ENCODE measurements at places on chromosomes 2 and 18. TPM values are rescaled to one million over a fixed set of nuclear protein-coding genes. Genes with fewer than 3 reads are reported as not detected.
A peak's percentile ranks its signal among the peaks of the same experiment; 100 is the strongest.

DNA sequence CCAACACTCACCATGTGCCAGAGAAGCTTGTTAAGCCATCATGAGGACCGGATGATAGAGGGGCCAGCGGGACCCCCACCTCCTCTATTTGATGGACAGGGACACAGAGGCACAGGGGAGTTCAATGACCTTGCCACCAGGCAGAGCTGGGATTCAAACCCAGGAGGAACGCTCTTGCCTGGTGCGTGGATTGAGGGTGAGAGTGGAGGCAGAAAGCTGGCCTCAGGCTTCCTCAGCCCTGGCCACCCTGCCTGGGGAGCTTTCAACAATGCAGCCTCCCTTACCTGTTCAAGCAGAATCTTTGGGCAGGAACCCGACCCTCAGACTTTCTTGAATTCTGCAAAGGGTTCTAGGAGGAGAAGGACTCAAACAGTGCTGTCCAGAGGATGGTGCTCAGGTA lies 39.9 kb upstream of the MAL start:
- H3K4me1 ChIP-seq = no peaks in the 10 kb centered on the region
- DNase-seq = no peak
- H3K4me3 ChIP-seq = no peak overlapping the region
- H3K36me3 ChIP-seq = no peaks in the 10 kb centered on the region
- peaks cover 21% of the 10 kb centered on the region for H3K27me3 ChIP-seq
- H3K27ac ChIP-seq = no peak overlapping the region

DNA sequence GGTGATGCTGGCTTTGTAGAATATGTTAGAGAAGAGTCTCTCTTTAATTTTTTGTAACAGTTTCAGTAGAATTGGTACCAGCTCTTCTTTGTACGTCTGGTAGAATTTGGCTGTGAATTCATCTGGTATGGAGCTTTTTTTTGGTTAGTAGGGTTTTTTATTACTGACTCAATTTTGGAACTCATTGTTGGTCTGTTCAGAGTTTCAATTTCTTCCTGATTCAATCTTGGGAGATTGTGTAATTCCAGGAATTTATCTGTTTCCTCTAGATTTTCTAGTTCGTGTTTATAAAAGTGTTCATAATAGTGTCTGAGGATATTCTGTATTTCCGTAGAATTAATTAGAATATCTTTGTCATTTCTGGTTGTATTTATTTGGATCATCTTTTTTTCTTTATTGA lies 943.5 kb downstream of the TRIB2 start:
- H3K27ac ChIP-seq = peak overlapping the region; percentile 7
- H3K27me3 ChIP-seq = no peaks in the 10 kb centered on the region
- DNase-seq = peak; percentile 19
- H3K4me1 ChIP-seq = peaks cover 28% of the 10 kb centered on the region
- no peaks in the 10 kb centered on the region for H3K36me3 ChIP-seq
- H3K4me3 ChIP-seq = no peak overlapping the region

DNA sequence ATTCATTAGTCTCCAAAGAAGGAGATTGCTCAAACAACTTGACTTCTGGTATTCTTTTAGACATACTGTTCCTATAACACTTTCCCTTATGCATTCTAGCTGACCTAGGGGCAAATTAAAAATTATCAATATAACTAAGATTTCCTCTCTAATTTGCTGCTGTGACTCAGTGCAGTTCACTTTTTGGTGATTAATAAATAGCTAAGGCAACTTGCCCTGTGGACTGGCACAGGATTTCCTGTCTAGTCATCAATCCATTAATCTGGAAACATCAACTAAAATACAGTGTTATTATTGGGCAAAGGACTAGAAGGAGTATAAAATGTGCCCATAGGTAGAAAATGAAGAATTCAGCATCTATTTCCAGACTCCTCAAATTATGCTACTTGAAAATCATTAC lies 83.5 kb upstream of the SERPINE2 start:
- H3K4me1 ChIP-seq = peaks cover 25% of the 10 kb centered on the region
- no peak overlapping the region for H3K27ac ChIP-seq
- no peaks in the 10 kb centered on the region for H3K36me3 ChIP-seq
- peak; percentile 56 for DNase-seq
- H3K4me3 ChIP-seq = no peak overlapping the region
- H3K27me3 ChIP-seq = no peaks in the 10 kb centered on the region

- peaks cover 12% of the 10 kb centered on the region for H3K4me1 ChIP-seq
- no peak overlapping the region for H3K27ac ChIP-seq
- no peak for DNase-seq
- H3K27me3 ChIP-seq = no peaks in the 10 kb centered on the region
- no peaks in the 10 kb centered on the region for H3K36me3 ChIP-seq
Measured at GRCh38 chr18:22322243-22322691, 95.4 kb downstream of the CTAGE1 start.

Gene UGT1A5
- not detected for total RNA-seq

- H3K36me3 ChIP-seq = no peaks in the 10 kb centered on the region
- H3K4me3 ChIP-seq = no peak overlapping the region
- no peaks in the 10 kb centered on the region for H3K4me1 ChIP-seq
- peak; percentile 84 for DNase-seq
- no peak overlapping the region for H3K27ac ChIP-seq
- H3K27me3 ChIP-seq = no peaks in the 10 kb centered on the region
Measured at GRCh38 chr18:56869189-56869777, 218.1 kb downstream of the WDR7 start.

Gene MC5R
- not detected for total RNA-seq

GRCh38 chr18:34867520-34867919 lies 157.4 kb downstream of the DTNA start:
- H3K4me1 ChIP-seq = no peaks in the 10 kb centered on the region
- H3K4me3 ChIP-seq = no peak overlapping the region
- H3K27ac ChIP-seq = no peak overlapping the region

Gene UNC80
- not detected for total RNA-seq

GRCh38 chr18:43919551-43919950 lies 642.3 kb upstream of the SYT4 start:
- no peak for DNase-seq
- no peaks in the 10 kb centered on the region for H3K27me3 ChIP-seq
- no peak overlapping the region for H3K27ac ChIP-seq
- no peaks in the 10 kb centered on the region for H3K4me1 ChIP-seq
- H3K36me3 ChIP-seq = no peaks in the 10 kb centered on the region
- no peak overlapping the region for H3K4me3 ChIP-seq

Gene AMER3
- total RNA-seq = not detected

Gene SPEG
- total RNA-seq = 32.1 TPM

DNA sequence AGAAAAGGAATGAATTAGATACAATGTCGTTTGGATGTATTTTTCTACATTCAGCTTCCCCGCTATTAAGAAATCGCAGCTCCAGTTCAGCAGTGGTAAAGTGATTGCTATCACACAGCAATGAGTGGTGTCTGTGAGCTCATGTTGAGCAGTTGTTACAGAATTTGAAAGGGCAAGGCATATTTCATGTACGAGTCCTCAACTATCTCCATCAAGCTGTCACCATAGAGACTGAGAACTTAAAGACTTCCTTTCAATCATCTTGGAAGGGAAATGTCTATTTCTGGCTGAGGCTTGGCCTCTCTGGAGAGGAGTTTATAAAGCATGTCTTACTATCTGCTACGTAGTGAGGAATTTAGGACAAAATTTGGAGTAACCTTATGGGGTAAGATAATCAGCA lies 24.4 kb upstream of the FAM117B start:
- H3K36me3 ChIP-seq = no peaks in the 10 kb centered on the region
- DNase-seq = no peak
- no peaks in the 10 kb centered on the region for H3K27me3 ChIP-seq
- no peaks in the 10 kb centered on the region for H3K4me1 ChIP-seq

DNA sequence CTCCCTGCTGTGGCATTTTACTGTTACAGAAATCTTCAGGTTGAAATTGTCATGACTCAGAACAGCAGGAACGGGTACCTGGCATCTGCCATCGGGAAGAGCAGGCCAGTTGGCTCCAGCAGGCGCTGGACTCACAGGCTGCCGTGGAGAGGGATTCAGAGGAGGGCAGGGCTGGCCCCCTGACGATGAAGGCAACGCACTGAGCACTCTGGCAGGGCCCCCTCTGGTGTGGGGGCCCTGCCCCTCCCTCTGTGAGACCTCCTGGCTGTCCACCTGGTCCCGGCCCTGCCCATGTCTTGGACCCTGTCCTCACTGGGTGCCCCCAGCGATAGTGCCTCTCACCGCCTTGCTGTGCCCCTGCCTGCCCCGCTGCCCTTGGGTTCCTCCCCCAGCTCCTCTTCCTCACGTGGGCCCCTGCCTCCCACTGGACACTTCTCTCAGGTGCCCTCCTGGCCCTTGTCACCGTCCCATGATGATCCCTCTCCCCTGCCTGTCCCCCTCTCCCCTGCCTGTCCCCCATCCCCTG lies 23.3 kb upstream of the ALLC start:
- no peak for DNase-seq
- H3K36me3 ChIP-seq = no peaks in the 10 kb centered on the region
- no peaks in the 10 kb centered on the region for H3K4me1 ChIP-seq
- H3K27me3 ChIP-seq = peaks cover 17% of the 10 kb centered on the region
- no peak overlapping the region for H3K4me3 ChIP-seq

GRCh38 chr2:190340369-190340768 lies 3.0 kb upstream of the INPP1 start:
- H3K4me1 ChIP-seq = peaks cover 11% of the 10 kb centered on the region
- peak; percentile 58 for DNase-seq
- no peak overlapping the region for H3K27ac ChIP-seq
- H3K27me3 ChIP-seq = no peaks in the 10 kb centered on the region

DNA sequence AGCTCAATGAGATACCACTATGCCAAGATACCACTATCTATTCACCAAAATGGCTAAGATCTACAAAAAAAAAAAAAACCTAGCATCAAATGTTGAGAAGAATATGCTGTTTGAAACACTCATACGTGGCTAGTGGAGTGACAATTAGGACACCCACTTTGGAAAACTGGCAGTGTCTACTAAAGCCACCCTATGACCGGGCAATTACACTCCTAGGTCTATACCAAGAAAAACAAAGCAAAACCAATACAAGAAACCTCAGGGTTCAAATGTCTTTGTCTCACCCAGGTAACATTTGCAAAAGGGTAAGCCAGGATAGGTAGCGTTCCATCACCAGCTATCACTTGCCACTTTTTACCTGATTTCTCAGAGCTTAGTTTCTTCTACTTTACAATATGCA lies 123.6 kb upstream of the CAB39 start:
- no peak overlapping the region for H3K4me3 ChIP-seq
- DNase-seq = no peak
- H3K27me3 ChIP-seq = no peaks in the 10 kb centered on the region
- no peaks in the 10 kb centered on the region for H3K4me1 ChIP-seq

Gene ALPP
- total RNA-seq = not detected

GRCh38 chr18:50395093-50395492 lies 20.2 kb downstream of the SKA1 start:
- no peak overlapping the region for H3K4me3 ChIP-seq
- no peak overlapping the region for H3K27ac ChIP-seq
- DNase-seq = no peak
- H3K4me1 ChIP-seq = no peaks in the 10 kb centered on the region

- no peak for DNase-seq
- H3K4me1 ChIP-seq = peaks cover 11% of the 10 kb centered on the region
- H3K36me3 ChIP-seq = no peaks in the 10 kb centered on the region
- H3K27ac ChIP-seq = no peak overlapping the region
- H3K27me3 ChIP-seq = no peaks in the 10 kb centered on the region
- no peak overlapping the region for H3K4me3 ChIP-seq
Measured at GRCh38 chr18:34591920-34592444, 118.1 kb upstream of the DTNA start.

DNA sequence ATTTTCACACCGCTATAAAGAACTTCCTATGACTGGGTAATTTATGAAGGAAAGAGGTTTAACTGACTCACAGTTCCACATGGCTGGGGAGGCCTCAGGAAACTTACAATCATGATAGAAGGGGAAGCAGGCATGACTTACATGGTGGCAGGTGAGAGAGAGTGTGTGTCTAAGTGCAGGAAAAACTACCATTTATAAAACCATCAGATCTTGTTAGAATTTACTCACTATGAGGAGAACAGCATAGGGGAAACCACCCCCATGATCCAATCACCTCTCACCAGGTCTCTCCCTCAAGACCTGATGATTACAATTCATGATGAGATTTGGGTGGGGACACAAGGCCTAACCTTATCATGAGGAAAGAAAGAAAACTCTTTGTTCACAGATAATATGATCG lies 174.6 kb downstream of the SRBD1 start:
- no peaks in the 10 kb centered on the region for H3K27me3 ChIP-seq
- no peak overlapping the region for H3K4me3 ChIP-seq
- 0 out of 2 replicates have a peak, but pooled peaks cover 4% of the 10 kb centered on the region for H3K36me3 ChIP-seq
- peaks cover 40% of the 10 kb centered on the region for H3K4me1 ChIP-seq

DNA sequence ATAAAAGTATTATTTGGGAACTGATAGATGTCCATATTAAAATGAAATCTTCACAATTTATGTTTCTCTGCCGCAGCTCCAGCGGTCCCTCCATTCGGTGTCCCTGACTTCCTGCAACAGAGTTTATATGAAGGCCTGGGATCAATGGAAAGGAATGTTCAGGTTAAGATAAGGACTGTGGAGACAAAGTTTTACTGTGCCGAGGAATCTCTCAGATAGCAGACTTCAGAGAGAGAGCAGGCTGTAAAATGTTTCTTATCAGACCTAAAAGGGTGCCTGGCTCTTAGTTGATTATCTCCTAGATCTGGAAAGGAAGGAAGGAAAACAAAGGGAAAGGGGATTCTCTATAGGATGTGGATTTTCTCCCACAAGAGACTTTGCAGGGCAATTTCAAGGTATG lies 193.7 kb upstream of the PIEZO2 start:
- DNase-seq = no peak
- no peak overlapping the region for H3K27ac ChIP-seq
- H3K36me3 ChIP-seq = no peaks in the 10 kb centered on the region
- H3K4me1 ChIP-seq = no peaks in the 10 kb centered on the region
- no peaks in the 10 kb centered on the region for H3K27me3 ChIP-seq

- H3K36me3 ChIP-seq = no peaks in the 10 kb centered on the region
- H3K27ac ChIP-seq = no peak overlapping the region
- no peaks in the 10 kb centered on the region for H3K27me3 ChIP-seq
- H3K4me3 ChIP-seq = no peak overlapping the region
Measured at GRCh38 chr2:238694136-238694755, 153.6 kb upstream of the TWIST2 start.

GRCh38 chr18:39681061-39681460 lies 2115.5 kb upstream of the CELF4 start:
- no peaks in the 10 kb centered on the region for H3K27me3 ChIP-seq
- DNase-seq = no peak
- H3K36me3 ChIP-seq = no peaks in the 10 kb centered on the region
- no peaks in the 10 kb centered on the region for H3K4me1 ChIP-seq
- no peak overlapping the region for H3K4me3 ChIP-seq

Gene RNF125
- 1.4 TPM for total RNA-seq

DNA sequence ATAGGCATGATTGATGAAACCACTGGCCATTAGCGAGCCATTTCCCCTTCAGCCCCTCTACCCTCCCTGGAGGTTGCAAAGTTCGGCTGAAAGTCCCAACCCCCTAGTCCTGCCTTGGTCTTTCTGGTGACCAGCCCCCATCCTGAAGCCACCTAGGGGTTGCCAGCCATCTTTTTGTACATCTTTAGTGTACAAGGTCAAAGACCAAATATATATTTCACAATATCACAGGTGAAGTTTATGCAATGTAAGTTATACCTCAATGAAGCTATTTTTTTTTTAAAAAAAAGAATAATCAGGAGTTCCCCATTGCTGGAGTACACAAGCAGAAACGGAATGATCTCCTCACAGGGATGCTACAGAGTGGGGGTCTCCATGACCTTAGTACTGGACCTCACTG lies 31.3 kb downstream of the OSBPL1A start:
- H3K36me3 ChIP-seq = no peaks in the 10 kb centered on the region
- H3K27ac ChIP-seq = no peak overlapping the region
- H3K27me3 ChIP-seq = no peaks in the 10 kb centered on the region
- no peak overlapping the region for H3K4me3 ChIP-seq
- no peaks in the 10 kb centered on the region for H3K4me1 ChIP-seq

Measured in GM23248 (cell line).